Stimulated activated CD4-positive, alpha-beta T cell treated with anti-CD3 and anti-CD28 coated beads, TNF-alpha, amount 100 ng/mL, for 1 hour (primary cell): ENCODE measurements at places on chromosomes 5 and 9.

GRCh38 chr5:133112026-133112660, 60.3 kb downstream of the HSPA4 start:
- DNase-seq: no peak

DNA sequence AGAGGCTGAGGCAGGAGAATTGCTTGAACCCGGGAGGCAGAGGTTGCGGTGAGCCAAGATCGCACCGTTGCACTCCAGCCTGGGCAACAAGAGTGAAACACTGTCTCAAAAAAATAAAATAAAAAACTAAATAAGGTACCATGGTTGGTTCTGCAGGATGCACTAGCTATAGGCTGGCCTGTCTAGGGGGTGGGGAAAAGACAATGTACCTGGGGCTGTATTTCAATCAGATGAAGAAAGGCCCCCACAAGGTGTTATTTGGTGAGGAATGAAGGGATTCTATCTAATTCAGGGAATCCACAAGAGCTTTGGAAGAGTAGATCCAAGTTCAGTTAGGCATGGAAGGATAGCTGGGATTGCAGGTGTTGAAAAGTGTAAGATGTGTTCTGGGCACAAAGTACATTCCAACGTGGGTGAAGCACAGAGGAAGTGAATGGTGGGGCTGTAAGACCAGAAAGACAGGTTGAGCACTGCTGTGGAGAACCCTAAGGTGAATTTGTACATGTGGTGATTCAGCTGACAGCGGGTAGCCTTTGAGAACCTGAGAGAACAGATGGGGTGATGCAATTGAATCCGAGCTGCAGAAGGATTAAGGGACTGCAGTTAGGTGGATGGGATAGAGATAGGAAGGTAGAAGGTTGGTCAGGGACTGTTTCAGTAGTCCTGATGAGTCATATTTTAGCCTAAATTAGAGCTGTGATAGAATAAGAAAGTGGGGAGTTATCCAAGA, 71.8 kb downstream of the CAST start:
- no peak for DNase-seq

DNA sequence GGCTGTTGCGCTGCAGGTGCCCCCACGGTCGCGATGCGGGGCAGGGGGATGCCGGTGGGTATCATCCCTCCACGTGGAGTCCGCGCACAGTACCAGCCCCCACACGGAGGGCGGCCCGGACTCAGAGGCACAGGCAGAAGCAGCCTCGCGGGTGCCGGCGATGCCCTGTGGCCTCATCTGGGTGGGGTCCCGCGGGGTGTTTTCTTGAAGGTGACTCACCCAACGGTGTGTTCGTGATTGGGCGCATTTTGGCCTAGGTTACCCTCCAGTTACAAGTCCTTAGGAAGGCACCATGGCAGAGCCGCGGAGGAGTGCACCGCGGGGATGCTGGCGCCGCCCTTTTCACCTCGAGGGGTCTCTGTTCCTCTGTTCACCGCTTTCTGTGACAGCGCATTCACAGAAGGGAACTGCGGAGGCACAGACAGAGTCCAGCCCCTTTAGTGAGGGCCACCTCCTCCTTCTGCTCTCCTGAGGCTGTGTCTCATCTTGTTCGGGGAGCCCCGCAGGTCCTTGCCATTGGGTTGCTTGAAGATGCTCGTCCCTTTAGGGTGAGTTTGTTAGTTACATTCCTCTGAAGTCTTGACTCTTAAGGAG, 21.6 kb upstream of the EXOC3 start:
- DNase-seq: no peak

DNA sequence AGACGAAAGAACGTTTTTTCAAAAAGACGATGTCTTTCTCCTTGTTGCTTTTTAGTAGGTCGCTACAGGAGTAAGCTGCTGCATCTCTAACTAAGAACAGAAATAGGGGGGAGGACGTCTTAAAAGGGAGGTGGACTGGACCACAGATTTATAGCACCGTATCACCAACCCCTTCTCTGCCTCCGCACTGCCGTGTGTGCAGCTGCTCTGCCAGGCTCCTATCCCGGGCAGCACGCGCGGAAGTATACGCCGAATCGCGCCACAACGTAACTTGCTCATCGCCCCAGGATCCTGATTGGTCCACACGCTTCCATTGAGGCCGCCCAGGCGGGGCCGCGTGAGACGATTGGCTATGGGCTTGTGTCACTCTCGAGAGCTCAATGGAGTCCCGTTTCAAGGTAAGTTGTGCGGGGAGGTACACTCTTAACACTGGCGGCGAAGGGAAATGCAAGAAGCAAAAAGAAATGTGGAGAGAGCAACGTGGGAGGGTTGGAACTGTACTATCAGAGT, at the start of gene ELAVL2:
TSS of gene ELAVL2 (minus strand) at position 121 of the 510 bp plus-strand sequence. CDS start 64,006 bp downstream, outside the sequence.
- DNase-seq: peak; percentile 9

- DNase-seq: no peak
Observed at GRCh38 chr5:123605822-123606221, 93.8 kb downstream of the CSNK1G3 start.

- no peak for DNase-seq
Observed at GRCh38 chr9:22395687-22396141, 50.9 kb upstream of the DMRTA1 start.

DNA sequence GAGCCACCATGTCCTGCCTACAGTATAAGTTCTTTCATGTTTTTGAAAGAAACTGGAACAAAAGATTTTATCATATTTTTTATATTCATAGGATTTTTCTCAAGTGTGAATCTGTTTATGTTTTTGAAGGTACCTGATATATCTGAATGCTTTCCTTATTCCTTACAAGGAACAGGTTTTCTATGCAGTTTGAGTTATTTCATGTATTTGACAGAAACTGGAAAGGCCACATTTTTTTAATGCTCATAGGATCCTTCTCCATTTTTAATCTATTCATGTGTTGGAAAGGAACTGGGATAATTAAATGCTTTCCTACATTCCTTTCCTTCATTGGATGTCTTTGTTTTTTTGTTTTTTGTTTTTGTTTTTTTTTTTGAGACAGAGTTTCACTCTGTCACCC, 15.7 kb upstream of the FBXW2 start:
- no peak for DNase-seq

DNA sequence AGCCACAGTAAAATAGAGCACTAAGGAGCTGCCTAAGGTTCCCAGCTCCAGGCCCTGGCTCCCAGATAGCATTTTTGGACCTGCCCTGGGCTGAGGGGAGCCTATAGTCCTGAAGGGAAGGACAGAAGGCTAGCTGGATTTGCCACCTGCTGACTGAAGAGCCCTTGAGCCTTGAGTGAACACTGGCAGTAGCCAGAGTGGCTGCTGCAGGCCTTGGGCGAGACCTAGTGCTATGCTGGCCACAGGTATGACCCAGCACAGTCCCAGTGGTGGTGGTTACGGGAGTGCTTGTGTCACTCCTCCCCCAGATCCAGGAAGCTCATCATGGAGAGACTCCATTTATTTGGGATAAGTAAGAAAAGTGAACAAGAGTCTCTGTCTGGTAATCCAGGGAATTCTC, 10.3 kb upstream of the STX17 start:
- DNase-seq: no peak

- no peak for DNase-seq
Observed at GRCh38 chr9:109926421-109926869, 146.4 kb downstream of the PALM2AKAP2 start.

GRCh38 chr9:106376689-106377088, 486.3 kb upstream of the ZNF462 start:
- DNase-seq: no peak

DNA sequence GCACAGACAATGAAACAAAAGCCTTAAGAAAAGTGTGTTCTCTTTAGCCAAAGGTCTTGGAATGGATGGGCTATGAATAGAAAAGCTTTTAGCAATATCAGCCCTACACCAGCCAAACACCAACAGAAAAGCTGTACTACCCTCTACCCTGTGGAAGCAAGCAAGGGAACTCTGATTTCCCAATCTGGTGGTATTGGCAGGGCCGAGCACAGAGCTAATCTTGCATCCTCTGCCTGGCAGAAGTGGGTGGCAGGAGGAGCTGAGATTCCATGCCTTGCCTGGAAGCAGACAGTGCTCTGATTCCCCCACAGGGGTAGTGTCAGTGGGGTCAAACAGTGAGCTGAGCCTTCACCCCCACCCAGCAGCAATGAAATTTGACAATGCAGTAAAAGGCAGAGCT, 29.6 kb upstream of the ZNF782 start:
- DNase-seq: no peak

- DNase-seq: no peak
Observed at GRCh38 chr5:1492757-1493156, 31.0 kb downstream of the LPCAT1 start.

GRCh38 chr9:136327304-136327974, at the start of gene GPSM1:
Gene GPSM1 (plus strand): TSS chr9:136327539. CDS start chr9:136327696, 157 bp downstream.
- peak; percentile 39 for DNase-seq

DNA sequence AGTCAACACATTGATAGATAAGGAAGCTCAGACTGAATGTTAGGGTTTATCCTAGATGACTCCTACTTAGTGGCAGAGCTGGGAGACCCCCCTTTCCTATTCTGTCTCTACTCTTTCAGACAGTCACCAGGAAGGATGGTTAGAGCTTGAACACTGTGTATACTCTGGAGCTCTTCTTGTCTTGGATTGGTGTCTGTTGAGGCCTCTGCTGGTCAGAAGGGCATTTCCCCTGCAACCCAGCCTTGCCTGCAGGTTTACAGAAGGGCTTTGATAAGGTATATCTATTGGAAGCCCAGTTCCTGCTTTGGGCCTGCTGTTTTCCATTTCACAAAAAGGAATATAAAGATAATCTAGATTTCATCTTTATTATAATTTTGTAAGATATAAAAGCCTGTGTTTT, 71.8 kb downstream of the KDM4C start:
- DNase-seq: no peak

- no peak for DNase-seq
Observed at GRCh38 chr9:75197561-75197960, 109.2 kb downstream of the OSTF1 start.

DNA sequence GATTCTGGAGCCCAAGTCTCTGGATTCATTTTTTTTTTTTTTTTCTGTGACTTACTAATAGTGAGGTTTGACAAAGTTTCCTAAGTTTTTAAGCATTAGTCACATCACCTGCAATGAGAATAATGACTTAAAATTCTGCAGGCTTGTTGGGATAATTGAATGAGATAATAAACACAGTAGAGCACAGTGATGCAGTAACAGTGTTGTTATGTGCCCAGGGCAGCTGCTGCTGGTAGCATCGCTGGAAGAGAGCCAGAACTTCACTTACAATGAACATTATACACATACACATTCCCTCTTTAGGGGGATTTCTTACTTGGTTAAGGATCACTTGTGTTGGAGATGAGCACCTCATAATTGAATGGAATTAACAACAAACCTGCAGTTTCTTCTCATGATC, 78.9 kb downstream of the ALDH7A1 start:
- DNase-seq: no peak

GRCh38 chr9:89579741-89580385, 24.9 kb upstream of the GADD45G start:
- no peak for DNase-seq

DNA sequence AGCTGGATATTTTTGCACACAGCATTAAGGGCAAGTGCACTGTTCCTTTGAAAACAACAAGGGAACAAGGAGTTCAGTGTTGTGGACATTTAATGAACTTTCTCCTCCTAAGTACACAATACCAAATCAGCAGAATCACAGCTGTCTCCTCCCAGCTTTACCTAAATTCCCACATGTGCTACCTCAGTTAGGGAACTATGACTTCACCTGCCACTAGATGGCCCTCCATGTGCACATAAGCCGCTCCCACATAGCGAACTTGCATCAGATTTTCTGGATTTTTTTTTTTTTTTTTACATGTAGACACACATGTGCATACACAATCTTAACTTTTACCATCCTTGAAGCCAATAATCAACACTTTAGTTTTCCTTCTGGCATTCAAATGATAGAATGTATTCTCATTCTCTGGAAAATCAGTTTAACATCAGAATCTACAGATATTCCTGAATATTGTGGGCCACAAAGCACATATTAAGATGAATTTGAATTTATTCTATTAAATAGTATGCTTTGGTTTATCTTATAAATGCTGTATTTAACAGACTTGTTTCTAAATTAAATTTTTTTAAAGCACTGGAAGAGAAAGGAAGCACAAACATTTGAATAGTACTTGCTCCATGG, 123.6 kb downstream of the PALM2AKAP2 start:
- peak; percentile 32 for DNase-seq

DNA sequence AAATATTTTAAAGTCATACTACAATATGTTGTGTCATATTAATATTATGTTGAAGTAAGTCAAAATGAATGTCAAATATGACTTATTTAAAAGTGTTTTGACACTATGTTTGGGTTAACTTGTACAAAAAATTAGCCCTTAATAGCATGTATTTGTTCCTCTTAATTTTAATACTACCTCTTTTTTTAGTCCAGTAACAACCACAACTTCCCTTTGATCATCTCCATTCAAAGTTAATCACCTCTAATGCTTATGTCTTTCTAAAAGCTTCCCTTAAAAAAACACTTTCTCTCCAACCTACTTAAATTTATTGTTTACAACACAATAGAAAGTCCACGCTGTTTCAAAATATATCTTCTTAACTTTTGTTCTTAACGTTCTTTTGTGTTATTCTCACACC, 9.6 kb downstream of the SLCO4C1 start:
- DNase-seq: no peak

GRCh38 chr5:154238776-154239481, 48.4 kb downstream of the GALNT10 start:
- no peak for DNase-seq

DNA sequence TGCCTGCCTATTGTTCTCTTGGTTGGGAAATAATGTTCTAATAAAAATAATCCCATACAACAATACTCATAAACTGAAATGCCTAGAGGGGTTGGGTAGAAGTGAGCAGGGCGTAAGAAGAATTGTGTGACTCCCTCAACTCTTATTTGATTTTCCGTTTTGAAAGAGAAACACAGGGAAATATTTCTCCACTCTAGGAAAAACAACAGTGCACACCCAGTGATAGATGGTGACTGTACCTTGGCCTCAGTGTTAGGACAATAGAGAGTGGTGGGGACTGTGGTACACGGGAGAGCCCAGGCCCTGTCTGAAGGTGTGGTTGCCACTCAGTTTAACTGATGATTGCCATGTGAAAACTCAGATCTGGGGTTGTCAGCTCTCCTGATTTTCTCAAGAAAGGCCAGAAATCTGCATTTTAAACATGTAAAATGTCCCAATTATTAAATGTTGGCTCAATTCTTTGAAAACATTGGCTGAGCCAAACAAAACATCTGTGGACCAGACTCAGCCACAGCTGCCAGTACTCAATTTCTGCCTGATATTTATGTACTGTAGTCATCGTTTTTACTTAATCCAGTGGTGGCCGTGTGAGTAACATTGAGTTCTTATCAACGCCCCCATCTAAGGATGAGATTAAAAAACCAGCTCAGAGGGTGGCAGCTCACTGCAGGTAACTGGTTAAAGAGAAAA, 103.8 kb upstream of the ZNF618 start:
- no peak for DNase-seq

DNA sequence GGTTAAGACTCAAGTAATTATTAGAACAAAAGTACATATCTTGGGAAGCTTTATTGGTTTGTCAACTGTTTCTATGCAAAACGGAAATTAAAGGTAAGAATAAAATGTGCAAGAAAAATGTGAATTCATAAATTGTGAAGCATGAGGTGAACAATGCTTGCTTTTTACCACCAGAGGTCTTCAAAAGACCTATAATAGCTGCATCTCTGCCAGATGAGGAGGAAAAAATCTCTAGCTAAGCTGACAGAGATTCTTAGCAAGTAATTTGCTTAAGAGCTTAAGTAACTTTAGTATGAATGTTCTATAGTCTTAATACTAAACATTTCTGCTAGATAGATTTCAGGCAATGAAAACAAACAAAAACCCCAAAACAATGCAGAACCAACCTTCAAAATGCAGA, 54.1 kb downstream of the MRPS30 start:
- DNase-seq: no peak

GRCh38 chr5:116375926-116376325, 198.7 kb downstream of the SEMA6A start:
- DNase-seq: no peak
